Thyroid gland (tissue), 4 donors: ENCODE measurements at places on chromosomes 1 and 21. TPM values are rescaled to one million over a fixed set of nuclear protein-coding genes. Genes with fewer than 3 reads are reported as not detected.
A peak's percentile ranks its signal among the peaks of the same experiment; 100 is the strongest.

HTR1D gene
- total RNA-seq, result not detected

HES5 gene
- not detected for total RNA-seq

S100A12 gene
- not detected for total RNA-seq

CDC73 gene
- total RNA-seq, result 70.0 TPM

WDR64 gene
- not detected for total RNA-seq

SELL gene
- total RNA-seq, result 4.2 TPM

TMPRSS2 gene
- 16.2 TPM for total RNA-seq

GRCh38 chr1:11558871-11559590, 80.1 kb downstream of the DISP3 start:
- no peaks in the 10 kb centered on the region for H3K36me3 ChIP-seq
- no peak for DNase-seq
- H3K4me1 ChIP-seq, result no peaks in the 10 kb centered on the region
- H3K27ac ChIP-seq, result no peak overlapping the region
- H3K27me3 ChIP-seq, result no peaks in the 10 kb centered on the region

DNA sequence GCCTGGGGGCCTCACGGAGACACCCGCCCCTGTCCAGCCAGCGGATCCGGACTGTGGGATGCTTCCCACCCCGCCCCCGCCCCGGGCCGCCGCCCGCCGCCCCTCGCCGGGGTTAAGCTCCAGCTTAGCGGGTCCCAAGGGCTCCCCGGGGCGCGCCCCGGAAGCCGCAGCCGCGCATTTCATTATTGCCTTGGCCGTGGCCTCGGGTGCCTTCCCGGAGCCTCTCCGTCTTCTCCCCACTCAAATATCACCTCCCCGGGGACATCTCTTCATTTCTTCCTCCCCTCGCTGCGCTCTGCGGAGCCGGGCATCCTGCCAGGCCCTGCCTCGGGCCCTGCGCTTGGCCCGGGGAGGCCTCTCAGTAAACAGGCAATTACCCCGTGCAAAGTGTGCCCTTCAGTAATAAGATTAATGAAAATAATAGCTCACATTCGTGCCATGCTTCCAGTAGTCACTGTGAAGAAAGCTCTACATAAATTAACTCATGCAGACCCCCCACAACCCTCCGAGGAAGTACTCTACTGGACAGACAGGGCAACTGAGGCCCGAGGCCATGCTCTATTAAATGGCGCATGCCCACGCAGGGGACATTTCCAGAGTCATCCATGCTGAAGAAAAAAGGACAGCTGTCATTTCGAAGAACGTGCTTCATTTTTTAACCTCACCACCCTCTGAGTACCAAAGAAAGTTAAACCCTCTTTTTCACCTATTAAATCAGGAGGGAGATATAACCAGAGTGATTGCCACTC, 49.9 kb upstream of the LAPTM5 start:
- peak; percentile 68 for DNase-seq
- no peaks in the 10 kb centered on the region for H3K27me3 ChIP-seq
- H3K27ac ChIP-seq, result no peak overlapping the region
- no peak overlapping the region for H3K4me3 ChIP-seq

- no peaks in the 10 kb centered on the region for H3K4me1 ChIP-seq
- H3K27ac ChIP-seq, result no peak overlapping the region
- H3K36me3 ChIP-seq, result no peaks in the 10 kb centered on the region
- no peak overlapping the region for H3K4me3 ChIP-seq
These were observed 32.2 kb downstream of the EVI5 start for GRCh38 chr1:92752719-92753118.

- no peak for DNase-seq
- H3K27me3 ChIP-seq, result no peaks in the 10 kb centered on the region
- H3K4me1 ChIP-seq, result peaks cover 34% of the 10 kb centered on the region
- no peak overlapping the region for H3K27ac ChIP-seq
- no peaks in the 10 kb centered on the region for H3K36me3 ChIP-seq
- H3K4me3 ChIP-seq, result no peak overlapping the region
These were observed 30.3 kb downstream of the WNT4 start for GRCh38 chr1:22112554-22112953.

- no peaks in the 10 kb centered on the region for H3K4me1 ChIP-seq
- H3K27me3 ChIP-seq, result no peaks in the 10 kb centered on the region
- DNase-seq, result no peak
- H3K36me3 ChIP-seq, result no peaks in the 10 kb centered on the region
These were observed 1.1 kb upstream of the PHTF1 start for GRCh38 chr1:113760102-113761080.

DNA sequence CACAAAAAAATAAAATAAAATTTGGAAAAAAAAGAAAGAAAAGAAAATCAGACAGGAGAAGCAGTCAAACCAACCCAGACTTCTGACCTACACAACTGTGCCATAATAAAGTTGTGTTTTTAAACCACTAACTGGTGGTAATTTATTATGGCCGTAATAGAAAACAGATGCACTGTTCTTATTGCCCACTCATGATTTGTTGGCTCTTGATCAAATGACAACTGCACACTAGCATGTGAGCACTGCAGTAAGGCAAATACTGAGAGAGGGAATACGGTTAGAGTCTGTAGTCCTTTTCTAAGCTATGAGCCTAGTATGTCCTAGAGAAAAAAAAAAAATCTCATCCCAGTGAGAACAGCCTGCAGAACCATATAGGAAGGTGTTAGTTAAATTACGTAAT, 61.2 kb upstream of the TNR start:
- DNase-seq, result no peak
- H3K27ac ChIP-seq, result no peak overlapping the region
- no peak overlapping the region for H3K4me3 ChIP-seq
- no peaks in the 10 kb centered on the region for H3K4me1 ChIP-seq
- no peaks in the 10 kb centered on the region for H3K36me3 ChIP-seq

DNA sequence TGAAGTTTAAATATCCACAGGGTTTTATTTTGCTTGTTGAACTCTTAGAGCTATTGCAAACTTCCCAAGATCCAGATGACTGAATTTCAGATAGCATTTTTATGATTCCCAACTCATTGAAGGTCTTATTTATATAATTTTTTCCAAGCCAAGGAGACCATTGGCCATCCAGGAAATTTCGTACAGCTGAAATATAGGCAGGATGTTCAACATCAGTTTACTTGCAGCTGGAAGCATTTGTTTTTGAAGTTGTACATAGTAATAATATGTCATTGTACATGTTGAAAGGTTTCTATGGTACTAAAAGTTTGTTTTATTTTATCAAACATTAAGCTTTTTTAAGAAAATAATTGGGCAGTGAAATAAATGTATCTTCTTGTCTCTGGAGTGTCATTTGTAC, 32.8 kb upstream of the DDR2 start:
- no peaks in the 10 kb centered on the region for H3K27me3 ChIP-seq
- no peaks in the 10 kb centered on the region for H3K4me1 ChIP-seq
- peaks cover 5% of the 10 kb centered on the region for H3K36me3 ChIP-seq
- no peak overlapping the region for H3K4me3 ChIP-seq

DNA sequence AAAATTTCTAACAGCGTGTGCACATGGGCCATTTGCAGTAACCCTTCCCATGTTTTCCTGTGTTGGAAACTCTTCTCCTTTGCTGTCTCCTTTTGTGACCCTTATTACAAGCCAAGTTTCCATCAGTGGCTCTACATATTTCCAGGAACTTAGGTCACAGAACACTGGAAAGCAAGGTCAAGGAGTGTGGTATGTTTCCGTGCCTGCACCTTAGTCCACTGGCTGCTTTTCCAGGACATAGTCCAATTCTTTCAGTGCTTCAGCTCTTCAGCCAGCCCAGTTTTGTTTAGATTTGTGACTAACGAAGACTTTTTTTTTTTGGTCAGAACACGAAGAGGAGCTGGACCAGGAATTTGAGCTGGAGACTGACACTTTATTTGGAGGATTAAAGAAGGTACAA, 33.8 kb downstream of the HHAT start:
- H3K27ac ChIP-seq, result peak overlapping the region; percentile 40
- H3K36me3 ChIP-seq, result no peaks in the 10 kb centered on the region
- no peaks in the 10 kb centered on the region for H3K27me3 ChIP-seq
- no peak overlapping the region for H3K4me3 ChIP-seq
- DNase-seq, result peak; percentile 52
- H3K4me1 ChIP-seq, result peaks cover 27% of the 10 kb centered on the region

DNA sequence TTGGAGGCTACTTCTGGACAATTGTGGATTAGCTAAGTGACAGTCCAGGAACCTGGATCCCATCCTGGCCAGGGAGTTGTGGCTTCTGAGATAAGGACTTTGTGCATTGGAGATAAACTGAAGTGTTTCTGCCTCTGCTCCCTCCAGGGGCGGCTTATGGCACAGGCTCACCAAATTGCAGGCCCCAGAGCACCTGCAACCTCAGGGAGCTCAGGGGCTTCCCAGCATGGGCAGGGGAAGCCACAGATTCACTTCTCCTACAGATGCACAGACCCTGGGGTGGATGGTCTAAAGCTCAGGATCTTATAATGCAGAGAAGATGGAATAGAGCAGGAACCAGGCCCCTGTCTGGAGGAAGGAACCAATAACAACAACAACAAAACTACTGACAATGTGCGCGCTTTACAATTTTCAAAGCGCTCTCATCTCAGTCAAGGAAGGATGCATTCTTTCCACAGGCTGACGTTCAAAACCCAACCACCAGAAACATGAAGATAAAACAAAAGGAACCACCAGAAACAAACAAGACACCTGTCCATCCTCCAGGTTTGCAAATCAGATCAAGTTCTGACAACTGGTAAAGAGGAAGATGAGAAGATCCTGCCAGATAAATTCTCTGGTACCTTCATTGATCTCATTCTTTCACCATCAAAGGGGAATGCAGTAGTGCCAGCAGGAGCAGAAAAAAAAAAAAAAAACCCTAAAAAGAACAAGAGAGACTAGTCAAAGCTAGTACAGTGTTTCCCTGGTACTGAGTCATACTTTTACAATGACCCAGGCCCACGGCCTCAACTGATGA, 121.0 kb upstream of the IRF2BP2 start:
- H3K36me3 ChIP-seq, result no peaks in the 10 kb centered on the region
- no peak overlapping the region for H3K27ac ChIP-seq
- peaks cover 16% of the 10 kb centered on the region for H3K4me1 ChIP-seq
- no peaks in the 10 kb centered on the region for H3K27me3 ChIP-seq
- H3K4me3 ChIP-seq, result no peak overlapping the region
- no peak for DNase-seq

DNA sequence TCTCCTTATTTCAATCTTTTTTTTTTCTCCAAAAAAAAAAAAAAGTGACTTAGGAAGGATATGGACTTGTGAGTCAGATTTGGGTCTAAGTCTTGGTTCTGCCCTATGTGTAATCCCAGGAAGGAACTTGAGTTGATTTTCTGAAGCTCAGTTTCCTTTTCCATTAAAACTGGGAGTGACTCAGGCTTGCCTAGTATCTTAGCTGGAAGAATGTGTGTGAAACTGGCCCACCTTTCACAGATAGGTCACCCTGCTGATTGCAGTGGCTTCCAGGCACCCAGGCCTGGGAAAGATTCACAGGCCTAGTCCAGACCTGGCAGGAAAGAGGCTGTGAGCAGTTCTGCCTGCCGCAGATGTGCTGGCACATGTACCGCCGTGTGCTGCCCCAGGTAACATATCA, 218.3 kb upstream of the HOOK1 start:
- peak overlapping the region; percentile 62 for H3K27ac ChIP-seq
- no peak for DNase-seq
- no peaks in the 10 kb centered on the region for H3K36me3 ChIP-seq
- no peaks in the 10 kb centered on the region for H3K27me3 ChIP-seq
